ENCODE measurements at places on chromosomes 2 and 18.
A peak's percentile ranks its signal among the peaks of the same experiment; 100 is the strongest.

DNA sequence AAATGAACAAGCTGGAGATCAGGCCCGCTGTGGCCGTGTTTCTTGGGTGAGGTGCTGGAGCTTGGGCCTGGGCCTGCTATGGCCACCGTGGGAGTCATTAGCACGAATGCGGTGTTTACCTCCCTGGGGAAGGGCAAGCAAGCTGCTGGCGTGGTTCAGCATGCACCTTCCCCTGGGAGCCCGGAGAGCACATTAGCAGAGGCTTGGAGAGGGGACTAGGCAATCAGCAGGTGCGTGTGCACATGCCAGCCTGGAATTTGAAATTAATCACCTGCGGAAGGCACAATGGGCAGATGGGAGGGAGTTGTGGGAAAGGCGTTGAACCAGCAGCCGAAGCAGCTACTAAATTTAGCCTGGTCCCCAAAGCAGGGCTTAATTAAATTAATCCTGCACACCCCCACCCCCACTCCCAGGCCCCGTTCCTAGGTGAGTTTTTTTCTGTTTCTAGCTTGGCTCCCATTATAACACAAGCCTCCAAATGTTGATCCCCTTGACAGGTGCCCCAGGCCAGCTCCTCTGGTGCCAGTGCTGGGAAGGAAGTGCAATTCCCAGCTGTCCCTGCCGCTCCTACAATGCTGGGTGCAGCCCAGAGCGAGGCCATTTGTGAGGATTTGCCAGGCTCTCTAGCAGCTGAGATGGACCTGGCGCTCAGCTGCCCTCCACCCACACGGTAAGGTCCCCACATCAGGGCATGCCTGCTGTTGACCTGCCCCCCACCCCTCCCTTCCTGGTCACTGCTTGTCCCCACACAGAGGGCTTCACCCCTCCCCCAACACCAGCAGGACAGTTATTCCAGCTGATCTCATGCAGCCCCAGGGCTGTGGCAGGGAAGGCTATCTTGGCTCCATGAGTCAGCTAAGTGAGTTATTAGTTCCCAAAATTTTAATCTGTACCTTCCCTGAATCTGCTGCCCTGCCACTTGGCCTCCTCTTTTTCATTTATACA is 115.0 kb downstream of the ZBTB7C start:
- peak; percentile 47 for DNase-seq

DNA sequence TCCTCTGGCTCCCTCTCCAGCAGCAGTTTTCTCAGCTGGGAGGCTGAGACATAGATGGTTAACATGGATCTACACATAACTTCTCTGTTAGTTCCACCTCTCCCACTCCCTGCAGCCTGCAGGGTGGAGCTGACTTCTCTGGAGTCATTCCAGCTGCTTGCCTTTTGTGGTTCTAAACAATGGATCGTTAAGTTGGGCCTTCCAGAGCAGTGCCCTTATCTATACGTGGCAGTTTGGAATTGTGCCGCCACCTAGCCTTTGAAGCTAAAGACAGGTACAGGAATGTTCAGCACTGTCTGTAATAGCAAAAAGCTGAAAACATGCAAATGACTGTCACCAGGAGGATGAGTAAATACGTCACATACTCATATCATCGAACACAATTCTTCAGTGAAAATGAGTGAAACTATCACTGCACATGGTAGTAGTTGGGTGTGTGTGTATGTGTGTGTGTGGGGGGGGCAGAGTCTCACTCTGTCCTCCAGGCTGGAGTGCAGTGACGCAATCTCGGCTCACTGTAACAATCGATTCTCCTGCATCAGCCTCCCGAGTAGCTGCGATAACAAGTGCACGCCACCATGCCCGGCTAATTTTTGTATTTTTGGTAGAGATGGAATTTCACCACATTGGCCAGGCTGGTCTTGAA is 50.3 kb downstream of the SH2D6 start:
- peak; percentile 52 for DNase-seq

- no peak for DNase-seq
Observed at GRCh38 chr2:60832621-60833020, 48.8 kb upstream of the REL start.

DNA sequence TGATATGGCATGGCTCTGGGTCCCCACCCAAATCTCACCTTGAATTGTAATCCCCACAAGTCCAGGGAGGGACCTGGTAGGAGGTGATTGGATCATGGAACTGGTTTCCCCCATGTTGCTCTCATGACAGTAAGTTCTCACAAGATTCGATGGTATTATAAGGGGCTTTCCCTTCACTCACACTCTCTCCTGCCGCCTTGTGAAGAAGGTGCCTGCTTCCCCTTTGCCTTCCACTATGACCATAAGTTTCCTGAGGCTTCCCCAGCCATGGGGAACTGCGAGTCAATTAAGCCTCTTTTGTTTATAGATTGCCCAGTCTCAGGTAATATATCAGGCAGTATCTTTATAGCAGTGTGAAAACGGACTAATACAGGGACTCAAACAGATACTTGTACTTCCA is 50.4 kb upstream of the ZNF532 start:
- no peak for DNase-seq

DNA sequence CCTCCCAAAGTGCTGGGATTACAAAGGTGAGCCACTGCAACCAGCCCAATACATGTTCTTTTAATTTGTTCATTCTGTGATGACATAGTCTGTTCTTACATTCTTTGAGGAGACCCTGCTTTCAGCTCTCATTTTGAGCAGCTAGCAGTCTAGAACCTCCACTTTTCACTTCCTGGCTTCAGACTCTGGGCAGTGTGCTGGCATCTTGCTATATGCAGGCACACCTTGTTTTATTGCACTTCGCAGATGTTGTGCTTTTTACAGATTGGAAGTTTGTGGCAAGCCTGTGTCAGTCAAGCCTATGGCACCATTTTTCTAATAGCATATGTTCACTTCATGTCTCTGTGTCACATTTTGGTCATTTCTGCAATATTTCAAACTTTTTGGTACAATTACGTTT is 72.4 kb downstream of the PRKCE start:
- no peak for DNase-seq

DNA sequence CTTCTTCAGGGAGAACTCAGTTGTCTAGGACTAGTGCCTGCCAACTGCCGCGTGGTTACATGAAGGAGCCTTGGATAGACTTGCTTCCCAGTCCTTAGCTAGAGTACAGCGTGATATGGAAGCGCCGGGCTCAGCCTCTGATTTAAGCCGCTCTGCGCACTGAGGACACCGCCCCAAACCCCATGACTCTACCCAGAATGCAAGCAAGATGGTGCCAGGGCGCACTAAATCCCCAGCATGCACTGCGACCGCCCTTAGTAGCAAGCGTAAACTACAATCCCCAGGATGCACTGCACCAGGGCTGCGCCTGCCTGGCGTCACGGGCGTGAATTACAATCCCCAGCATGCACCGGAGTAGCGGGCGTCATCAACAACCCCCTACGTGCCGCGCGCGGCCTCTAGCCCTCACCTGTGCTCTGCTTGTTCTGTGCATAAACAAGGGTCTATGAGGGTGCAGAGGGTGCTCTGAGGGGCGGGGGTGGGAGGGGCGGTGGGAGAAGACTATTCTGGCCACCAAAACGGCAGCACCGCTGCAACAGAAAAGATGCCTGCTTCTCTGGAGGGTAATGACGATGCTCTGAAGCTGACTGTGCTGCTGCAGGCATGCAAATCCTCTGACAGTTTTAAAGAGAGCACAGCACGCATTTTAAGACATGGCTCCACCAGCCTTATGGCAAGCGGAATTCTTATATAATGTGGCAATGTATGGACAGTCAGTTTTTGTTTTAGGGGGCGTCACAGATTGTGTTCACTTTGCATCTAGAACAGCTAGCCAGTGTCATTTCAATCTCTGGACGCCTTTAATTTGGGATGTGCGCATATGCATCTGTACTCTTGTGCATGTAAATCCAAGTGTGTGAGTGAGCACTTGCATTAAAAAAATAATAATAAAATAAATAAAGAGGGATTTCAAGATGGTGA is 282.5 kb upstream of the MYT1L start:
- peak; percentile 87 for DNase-seq

- peak; percentile 59 for DNase-seq
Observed at GRCh38 chr2:113041871-113042270, 10.8 kb downstream of the IL36B start.

- no peak for DNase-seq
Observed at GRCh38 chr2:84539729-84540128, 23.4 kb downstream of the DNAH6 start.

- DNase-seq, result peak; percentile 22
Observed at GRCh38 chr2:86238354-86238753, 39.1 kb downstream of the MRPL35 start.

GRCh38 chr2:1690056-1690775 is 54.1 kb downstream of the PXDN start:
- no peak for DNase-seq

DNA sequence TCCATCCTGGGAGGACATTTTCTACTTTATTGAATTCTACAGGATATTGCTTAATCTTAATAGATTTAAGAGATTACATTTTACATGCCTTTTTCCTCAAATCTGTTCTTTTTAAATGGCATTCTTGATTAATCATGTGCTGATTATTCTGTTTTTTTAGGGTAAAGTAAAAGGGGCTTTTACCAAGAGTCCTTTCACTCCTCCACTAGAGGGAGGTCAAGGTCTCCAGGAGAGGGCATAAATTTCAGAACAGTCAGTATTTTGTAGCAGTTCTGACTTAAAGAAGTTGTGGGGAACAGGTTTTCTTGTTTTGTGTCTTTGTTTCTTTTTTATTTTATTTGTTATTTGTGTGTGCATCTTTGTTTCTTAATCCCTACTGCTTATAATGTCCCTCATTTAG is 25.4 kb downstream of the WDR75 start:
- DNase-seq, result peak; percentile 18

GRCh38 chr2:24339856-24340262 is 20.5 kb downstream of the ITSN2 start:
- DNase-seq, result no peak
